H9 (cell line): ENCODE measurements at places on chromosomes 2 and 18.
A peak's percentile ranks its signal among the peaks of the same experiment; 100 is the strongest.

DNA sequence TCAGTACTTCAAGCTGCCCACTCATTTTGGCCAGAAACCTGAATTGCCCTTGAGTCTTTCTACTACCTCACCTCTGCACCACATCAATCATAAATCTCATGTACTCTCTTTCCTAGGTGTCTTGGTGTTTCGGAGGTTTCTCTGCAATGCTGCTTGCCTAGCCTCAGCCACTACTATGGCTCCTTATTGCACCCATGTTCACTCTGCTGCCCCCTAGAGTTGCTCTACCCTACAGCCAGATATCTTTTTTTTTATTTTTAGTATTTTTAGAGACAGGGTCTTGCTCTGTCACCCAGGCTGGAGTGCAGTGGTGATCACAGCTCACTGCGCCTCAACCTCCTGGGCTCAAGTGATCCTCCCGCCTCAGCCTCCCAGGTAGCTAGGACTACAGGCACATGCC is 413.0 kb downstream of the PTPRM start:
- peak; percentile 47 for DNase-seq

GRCh38 chr18:31578126-31578525 is 13.6 kb upstream of the TTR start:
- DNase-seq = no peak

GRCh38 chr2:233430081-233430480 is 75.8 kb downstream of the DGKD start:
- DNase-seq = no peak

GRCh38 chr2:70806013-70806412 is 14.4 kb downstream of the CLEC4F start:
- no peak for DNase-seq
